SJSA1 (cell line): ENCODE measurements at places on chromosomes 3 and 15. TPM values are rescaled to one million over a fixed set of nuclear protein-coding genes. Genes with fewer than 3 reads are reported as not detected.

DNA sequence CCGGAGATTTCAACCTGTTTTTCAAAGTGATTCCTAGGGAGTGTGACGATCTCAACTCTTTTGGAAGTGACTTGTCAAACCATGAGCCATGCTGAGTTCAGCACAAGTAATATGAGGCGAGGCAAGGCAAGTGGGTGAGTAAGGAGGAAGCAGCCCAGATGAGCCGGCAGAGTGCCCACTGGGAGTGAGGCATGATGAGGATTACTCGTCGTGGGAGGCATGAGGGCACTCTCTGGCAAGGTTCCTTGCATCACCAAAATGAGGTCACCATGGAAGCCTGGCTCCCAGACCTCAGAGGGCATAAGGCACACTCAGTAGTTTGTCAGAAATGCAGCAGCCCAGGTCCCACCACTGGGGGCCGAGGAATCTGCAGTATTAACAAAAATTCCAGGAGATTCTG, 636.1 kb downstream of the MAGI1 start:
- H3K27ac ChIP-seq: no peak overlapping the region
- no peaks in the 10 kb centered on the region for H3K36me3 ChIP-seq
- H3K27me3 ChIP-seq: no peaks in the 10 kb centered on the region
- no peak overlapping the region for H3K4me3 ChIP-seq
- no peaks in the 10 kb centered on the region for H3K4me1 ChIP-seq
- DNase-seq: peak; percentile 57

The ZNF717 gene
- total RNA-seq: 1.5 and 2.8 TPM in 2 replicates

DNA sequence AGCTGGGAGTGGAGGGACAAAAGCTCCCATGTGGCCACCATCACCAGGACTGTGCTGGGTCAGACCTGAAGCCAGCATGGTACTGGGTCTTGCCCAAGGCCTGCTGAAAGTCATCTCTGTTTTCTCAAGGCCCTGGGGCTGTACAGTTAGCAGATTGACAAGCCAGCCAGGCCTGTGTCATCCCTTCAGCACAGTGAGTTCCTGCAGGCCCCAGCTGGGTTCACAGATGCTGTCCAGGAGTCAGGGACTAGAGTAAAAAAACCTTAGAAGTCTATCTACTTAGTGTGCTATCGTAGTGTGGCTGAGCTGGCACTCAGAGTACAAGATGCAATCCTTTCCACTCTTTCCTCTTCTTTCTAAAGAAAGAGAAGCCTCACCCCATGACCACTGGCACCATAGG, 246.0 kb upstream of the NAALADL2 start:
- no peaks in the 10 kb centered on the region for H3K4me1 ChIP-seq
- no peaks in the 10 kb centered on the region for H3K36me3 ChIP-seq
- DNase-seq: no peak
- no peaks in the 10 kb centered on the region for H3K27me3 ChIP-seq

The IL12A gene
- 0.09 and 5.5 TPM in 2 replicates for total RNA-seq

The CLDN1 gene
- 1.5 and 2.4 TPM in 2 replicates for total RNA-seq

The OSBPL10 gene
- 5.3 and 6.9 TPM in 2 replicates for total RNA-seq

The GUCA1C gene
- total RNA-seq: not detected in 2 replicates

DNA sequence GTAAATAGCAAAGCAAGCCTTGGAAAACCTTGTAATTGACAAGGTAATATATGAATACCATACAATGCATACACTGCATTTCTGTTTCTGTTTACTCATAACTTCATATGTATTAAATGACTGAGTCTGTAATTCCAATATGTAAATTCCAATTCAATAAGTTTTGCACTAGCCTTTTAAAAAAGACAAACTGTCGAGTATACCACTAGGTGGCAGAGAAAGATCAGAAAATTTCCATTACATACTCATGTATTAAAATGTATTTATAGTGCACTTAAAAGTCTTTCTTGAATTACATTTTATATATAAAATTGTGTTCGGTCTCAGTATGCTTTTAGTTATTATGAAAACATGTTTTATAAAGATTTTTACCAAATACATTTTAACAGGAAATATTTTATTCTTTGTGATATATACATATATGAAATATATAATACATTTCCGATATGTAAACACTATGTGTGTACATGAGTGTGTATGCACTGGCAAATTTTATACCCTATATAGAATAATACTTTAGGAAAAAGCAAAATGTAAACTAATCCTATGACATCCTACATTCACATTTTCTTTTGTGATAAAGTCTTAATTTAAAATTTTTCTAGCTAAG, 216.8 kb downstream of the VGLL3 start:
- DNase-seq: no peak
- H3K4me3 ChIP-seq: no peak overlapping the region
- no peaks in the 10 kb centered on the region; the same call in 1 of the 2 replicates for H3K27me3 ChIP-seq
- H3K27ac ChIP-seq: no peak overlapping the region
- H3K36me3 ChIP-seq: no peaks in the 10 kb centered on the region
- no peaks in the 10 kb centered on the region for H3K4me1 ChIP-seq

The GP5 gene
- not detected in 2 replicates for total RNA-seq

GRCh38 chr3:13457593-13457992, 22.5 kb upstream of the HDAC11 start:
- no peaks in the 10 kb centered on the region for H3K36me3 ChIP-seq
- no peaks in the 10 kb centered on the region for H3K4me1 ChIP-seq
- no peak overlapping the region for H3K27ac ChIP-seq

- DNase-seq: peak; percentile 72
- no peaks in the 10 kb centered on the region for H3K36me3 ChIP-seq
- H3K27me3 ChIP-seq: no peaks in the 10 kb centered on the region
- no peak overlapping the region for H3K27ac ChIP-seq
- no peaks in the 10 kb centered on the region for H3K4me1 ChIP-seq
These were observed 44.2 kb downstream of the RBPMS2 start for GRCh38 chr15:64731012-64731804.

The SH3GL3 gene
- 0.60 and 0.66 TPM in 2 replicates for total RNA-seq

- DNase-seq: no peak
- peaks cover 14% of the 10 kb centered on the region for H3K4me1 ChIP-seq
- no peak overlapping the region for H3K4me3 ChIP-seq
- H3K27me3 ChIP-seq: no peaks in the 10 kb centered on the region
- H3K27ac ChIP-seq: peak overlapping the region; percentile 32
- H3K36me3 ChIP-seq: no peaks in the 10 kb centered on the region
These were observed 400.8 kb upstream of the PROK2 start for GRCh38 chr3:72185549-72186399.

- no peak overlapping the region for H3K4me3 ChIP-seq
- H3K27me3 ChIP-seq: no peaks in the 10 kb centered on the region
- DNase-seq: no peak
- no peaks in the 10 kb centered on the region for H3K4me1 ChIP-seq
- no peaks in the 10 kb centered on the region for H3K36me3 ChIP-seq
These were observed 134.1 kb upstream of the MNS1 start for GRCh38 chr15:56598991-56599390.

GRCh38 chr3:48621461-48621869, at the start of gene TMEM89:
Gene TMEM89, minus strand, starts transcription at chr3:48621769. Its CDS starts 13 bp downstream, at chr3:48621756.
- H3K27ac ChIP-seq: no peak within 1 kb of the TSS
- no peaks in the 10 kb centered on the region for H3K27me3 ChIP-seq
- no peak within 1 kb of the TSS for H3K4me3 ChIP-seq
- H3K36me3 ChIP-seq: peaks cover 8% of the 10 kb centered on the region; the same call in 1 of the 2 replicates
- DNase-seq: no peak

DNA sequence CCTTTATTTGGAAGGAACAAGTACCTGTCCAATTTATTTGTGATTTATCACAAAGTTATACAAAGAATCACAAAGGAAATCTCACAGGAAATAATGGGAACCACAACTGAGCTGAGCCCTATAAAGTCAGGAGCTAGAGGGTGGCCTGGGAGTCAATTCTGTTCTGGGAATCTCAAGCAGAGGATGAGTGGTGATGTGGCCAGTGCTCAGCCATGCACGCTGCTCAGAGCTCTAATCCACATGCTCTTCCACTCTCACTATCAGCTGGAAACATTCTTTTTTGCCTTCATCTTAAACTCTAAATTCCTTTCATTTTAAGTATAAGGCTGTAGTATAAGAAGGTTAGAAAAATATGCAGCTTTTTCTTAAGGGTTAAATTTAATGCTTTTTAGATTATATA, 36.6 kb downstream of the UACA start:
- no peaks in the 10 kb centered on the region for H3K36me3 ChIP-seq
- no peak for DNase-seq
- H3K4me3 ChIP-seq: no peak overlapping the region
- no peak overlapping the region for H3K27ac ChIP-seq

The AGBL1 gene
- total RNA-seq: not detected in 2 replicates

GRCh38 chr3:62238003-62238402, 135.3 kb downstream of the FEZF2 start:
- H3K27ac ChIP-seq: no peak overlapping the region
- no peak for DNase-seq
- H3K4me3 ChIP-seq: no peak overlapping the region

The FETUB gene
- total RNA-seq: not detected in 2 replicates

DNA sequence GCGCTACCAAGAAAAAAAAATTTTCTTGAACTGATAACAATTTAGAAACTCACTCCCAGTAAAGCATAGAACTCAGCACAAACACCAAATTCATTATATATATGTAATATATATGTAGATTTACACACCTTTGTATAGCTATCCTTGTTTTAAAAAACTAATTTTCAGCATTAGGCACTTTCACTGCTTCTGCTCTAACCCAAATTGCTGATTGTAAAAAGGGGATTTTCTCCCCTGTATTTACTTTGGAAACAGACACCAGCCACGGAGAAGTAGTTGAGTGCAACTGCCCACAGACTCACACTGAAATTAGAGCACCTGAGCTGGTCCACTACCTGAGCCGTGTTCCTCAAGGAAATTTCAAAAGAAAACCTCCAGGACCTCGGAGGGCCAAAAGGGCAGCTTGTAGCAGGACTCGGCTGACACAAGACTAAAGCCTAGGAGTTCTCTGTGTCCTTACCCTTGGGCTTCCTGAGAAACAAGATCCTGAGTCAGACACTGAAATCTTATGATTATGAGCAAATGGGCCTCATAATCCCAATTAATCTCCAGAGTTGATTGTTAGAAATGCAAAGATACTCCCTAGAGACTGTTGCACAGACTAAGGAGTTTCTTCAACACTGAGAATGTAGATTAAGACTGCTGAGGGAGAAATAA, 106.0 kb downstream of the TNIK start:
- H3K27ac ChIP-seq: no peak overlapping the region
- no peak for DNase-seq
- no peaks in the 10 kb centered on the region; the same call in 1 of the 2 replicates for H3K4me1 ChIP-seq
- no peaks in the 10 kb centered on the region for H3K27me3 ChIP-seq
- no peak overlapping the region for H3K4me3 ChIP-seq
- no peaks in the 10 kb centered on the region for H3K36me3 ChIP-seq

DNA sequence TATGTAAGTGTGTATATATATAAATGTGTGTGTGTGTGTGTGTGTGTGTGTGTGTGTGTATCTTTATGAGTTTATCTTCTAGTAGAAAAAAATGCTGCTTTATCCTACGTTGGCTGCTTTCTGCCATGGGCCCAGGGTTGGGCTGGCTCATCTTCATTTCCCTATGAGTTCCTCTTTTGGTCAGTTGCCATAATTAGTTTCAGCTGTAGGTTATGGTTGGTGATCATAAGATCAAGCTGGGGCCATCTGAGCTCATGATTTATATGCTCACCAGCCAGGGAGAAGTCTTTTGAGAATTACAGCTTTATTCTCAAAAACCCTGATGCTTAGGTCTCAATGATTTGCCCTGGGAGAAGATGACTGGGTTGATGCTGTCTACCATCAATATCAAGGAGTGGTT, 775.8 kb upstream of the ARPP21 start:
- H3K27me3 ChIP-seq: no peaks in the 10 kb centered on the region
- no peaks in the 10 kb centered on the region for H3K4me1 ChIP-seq
- DNase-seq: no peak
- H3K4me3 ChIP-seq: no peak overlapping the region

DNA sequence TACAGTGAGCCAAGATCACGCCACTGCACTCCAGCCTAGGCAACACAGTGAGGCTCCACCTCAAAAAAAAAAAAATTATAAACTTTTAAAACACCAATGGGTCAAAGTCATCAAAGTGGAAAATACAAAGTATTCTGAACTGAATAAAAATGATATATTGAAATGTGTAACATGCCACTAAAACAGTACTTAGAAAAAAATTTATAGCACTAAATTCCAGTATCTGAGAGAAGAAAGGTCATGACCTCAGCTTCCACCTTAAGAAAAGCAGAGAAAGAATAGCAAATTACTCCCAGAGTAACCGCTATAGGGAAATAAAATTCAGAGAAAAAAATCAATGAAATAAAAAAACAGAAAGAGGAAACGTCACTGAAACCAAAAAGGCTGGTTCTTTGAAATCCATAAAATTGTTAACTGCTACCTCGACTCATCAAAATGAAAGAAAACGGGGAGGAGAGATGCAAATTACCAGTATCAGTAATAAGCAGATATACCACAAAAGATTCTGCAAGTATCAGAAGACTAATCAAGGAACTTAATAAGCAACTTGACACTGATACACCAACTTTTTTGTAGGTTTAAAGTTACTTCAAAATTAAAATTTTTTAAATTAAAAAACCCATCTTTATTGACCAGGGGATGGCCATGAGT, 20.8 kb downstream of the ATP13A3 start:
- no peak for DNase-seq
- no peaks in the 10 kb centered on the region for H3K4me1 ChIP-seq
- H3K4me3 ChIP-seq: no peak overlapping the region
- H3K27ac ChIP-seq: no peak overlapping the region
- H3K27me3 ChIP-seq: no peaks in the 10 kb centered on the region
- H3K36me3 ChIP-seq: peaks cover 6% of the 10 kb centered on the region

DNA sequence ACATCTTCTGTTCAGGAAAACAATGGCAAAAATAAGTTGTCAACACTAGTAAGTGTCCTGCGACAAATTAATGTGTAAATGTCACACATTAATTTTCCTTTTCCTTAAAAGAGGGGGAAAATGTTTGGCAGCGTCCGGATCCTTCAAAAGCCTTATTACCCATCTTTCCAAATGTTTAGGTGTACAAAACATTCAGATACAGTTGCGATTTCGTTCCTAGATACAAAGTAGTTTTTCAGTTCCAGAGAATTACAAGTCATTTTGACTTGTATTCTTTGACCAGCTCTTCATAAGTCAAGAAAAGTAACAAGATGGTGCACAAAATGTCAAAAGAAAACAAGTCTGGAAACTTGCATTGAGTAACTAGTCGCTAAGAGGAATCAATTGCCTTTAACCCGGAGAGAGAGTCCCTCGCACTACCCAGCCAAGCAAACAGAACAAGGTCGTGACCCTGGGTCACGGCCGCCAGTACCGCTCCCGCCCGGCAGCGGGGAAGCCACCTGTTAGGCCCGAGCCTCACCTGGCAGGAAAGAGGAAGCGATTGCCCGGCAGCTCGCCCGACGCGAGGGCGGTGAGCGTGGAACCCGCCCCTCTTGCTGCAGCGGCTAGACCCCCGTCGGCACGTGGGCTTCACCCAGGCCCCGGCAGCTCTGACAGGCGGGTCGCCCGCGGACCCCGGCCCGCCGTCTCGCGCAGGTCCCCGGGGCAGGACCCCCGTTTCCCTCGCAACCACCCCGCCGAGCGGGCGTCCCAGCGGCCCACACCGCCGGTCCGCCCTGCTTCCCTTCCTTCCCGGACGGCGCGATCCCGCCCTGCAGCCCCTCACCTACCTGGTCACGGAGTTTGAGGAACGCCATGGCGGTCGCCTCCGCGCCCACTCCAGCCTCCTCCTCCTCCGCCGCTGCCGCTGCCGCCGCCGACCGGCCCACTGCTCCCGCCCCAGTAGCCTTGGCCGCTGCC, 61.0 kb upstream of the ANKRD28 start:
- no peak for DNase-seq
- 0 out of 2 replicates have a peak overlapping the region, but pooled peaks have one; percentile 12 for H3K27ac ChIP-seq
- peaks cover 4% of the 10 kb centered on the region; the same call in 1 of the 2 replicates for H3K36me3 ChIP-seq
- H3K4me1 ChIP-seq: peaks cover 9% of the 10 kb centered on the region

GRCh38 chr3:171094411-171094810, 67.9 kb upstream of the SLC2A2 start:
- no peak overlapping the region for H3K4me3 ChIP-seq
- no peaks in the 10 kb centered on the region for H3K36me3 ChIP-seq
- H3K27ac ChIP-seq: no peak overlapping the region
- H3K4me1 ChIP-seq: peaks cover 5% of the 10 kb centered on the region
- no peak for DNase-seq
